ENCODE measurements at places on chromosomes 2 and 18.

GRCh38 chr18:50399582-50399981 lies 24.7 kb downstream of the SKA1 start:
- no peak for DNase-seq

DNA sequence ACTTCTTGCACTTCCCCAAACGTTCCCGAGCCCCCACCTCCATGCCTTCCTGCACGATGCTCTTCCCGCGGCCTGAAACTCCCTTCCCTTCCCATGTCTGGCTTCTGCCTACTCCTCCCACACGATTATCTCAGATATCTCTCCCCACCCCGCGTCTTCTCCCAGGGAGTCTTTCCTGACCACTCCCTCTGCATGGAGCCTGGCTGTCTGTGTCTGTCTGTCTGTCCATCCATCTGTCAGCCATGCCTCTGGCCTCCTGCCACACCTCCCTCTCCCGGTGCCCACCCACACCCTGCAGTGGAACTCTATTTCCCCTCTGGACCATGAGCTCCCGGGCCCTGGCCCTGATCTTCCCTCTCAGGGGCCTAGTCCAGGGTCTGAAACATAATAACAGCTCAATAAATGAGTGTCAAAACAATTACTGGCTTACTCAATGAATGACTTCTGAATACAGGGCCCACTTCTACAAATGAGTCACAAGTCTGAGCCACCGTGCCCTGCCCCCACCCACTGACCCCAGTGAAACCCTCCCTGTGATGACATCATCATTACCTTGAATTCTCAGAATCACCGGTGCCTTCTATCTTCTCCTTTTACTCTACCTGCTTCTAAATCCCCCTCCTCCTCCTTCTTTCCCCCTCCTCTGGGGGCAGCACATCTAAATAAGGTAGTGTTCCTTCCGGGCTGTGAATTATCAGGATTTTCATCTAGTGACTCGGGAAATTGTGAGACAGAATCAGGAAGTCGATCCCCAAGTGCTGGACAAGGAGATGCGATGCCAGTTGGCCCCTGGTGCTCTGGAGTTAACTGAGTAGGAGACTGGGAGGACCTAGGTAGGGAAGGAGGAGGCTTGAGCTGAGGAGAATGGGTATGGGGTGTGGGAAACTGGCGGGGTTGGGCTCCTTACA lies 46.1 kb upstream of the PLB1 start:
- DNase-seq = no peak

DNA sequence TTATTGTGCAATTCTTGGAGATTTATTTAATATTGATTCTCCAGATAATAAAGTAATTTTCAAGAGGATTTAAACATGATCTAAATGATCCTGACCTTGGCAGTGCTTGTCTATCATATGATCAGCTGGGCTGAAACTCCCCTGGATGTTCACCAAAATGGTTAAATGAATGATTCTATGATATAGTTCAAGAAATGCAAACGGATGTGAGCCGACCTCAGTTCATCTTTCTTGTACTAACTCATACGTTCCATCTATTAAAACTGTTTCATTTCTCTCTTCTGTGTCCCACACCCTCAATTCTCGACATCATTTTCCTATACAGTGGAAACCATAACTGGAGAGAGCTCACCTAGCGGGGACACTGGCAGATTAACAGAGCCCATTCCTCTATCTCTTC lies 281.7 kb upstream of the CCDC68 start:
- no peak for DNase-seq

GRCh38 chr2:24452502-24452885 lies 38.6 kb upstream of the NCOA1 start:
- DNase-seq = no peak

DNA sequence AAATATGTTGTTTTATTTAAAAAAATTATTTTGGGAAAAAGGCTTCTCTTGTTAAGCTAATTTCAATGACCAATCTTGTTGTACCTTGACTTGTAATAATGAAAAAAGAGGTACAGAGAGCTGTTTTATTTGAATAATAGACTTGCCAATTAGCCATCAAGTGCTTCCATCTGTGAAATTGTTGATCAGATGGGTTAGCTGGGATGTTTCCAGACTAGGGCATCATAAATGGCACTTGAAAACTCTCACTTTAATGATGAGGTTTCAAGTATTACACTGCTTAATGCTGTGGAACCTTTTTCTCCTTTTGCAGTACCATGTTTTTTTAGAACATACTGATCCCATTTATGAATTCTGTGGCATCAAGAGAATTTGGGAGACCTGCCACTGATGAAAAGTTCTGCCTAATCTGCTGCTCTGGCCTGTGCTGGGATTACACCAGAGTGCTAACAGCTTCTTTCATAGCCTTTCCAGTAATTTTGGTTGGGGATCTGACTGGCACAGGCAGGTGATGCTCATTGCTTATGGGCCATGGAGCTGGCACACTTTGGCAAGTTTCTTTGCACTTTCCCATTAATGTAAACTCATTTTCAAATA lies 24.2 kb downstream of the PSMD14 start:
- DNase-seq = no peak

DNA sequence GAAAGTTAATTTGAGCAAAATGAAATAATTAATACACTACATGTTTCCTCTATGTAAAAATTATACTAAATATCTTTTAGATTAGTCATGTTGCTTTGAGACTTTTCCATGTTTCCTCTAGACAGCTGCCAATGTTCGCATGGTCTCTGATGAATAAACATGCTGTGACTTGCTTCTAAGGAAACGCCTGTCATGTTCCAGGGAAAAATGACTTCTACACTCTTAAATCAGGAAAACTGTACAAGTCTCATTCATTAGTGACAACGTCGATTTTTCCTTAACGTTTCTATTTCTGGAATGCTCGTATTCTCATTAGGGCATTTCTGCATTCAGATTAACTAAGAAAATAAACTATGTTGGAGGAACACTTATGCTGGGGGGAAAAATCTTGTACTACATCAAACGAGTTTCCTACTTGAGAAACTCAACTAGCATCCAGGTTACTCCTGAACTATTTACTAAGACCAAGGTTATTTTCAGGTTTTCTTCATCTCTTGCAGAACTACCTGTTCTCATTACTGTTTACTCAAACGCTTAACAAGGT lies 1.6 kb downstream of the COBLL1 start:
- no peak for DNase-seq

DNA sequence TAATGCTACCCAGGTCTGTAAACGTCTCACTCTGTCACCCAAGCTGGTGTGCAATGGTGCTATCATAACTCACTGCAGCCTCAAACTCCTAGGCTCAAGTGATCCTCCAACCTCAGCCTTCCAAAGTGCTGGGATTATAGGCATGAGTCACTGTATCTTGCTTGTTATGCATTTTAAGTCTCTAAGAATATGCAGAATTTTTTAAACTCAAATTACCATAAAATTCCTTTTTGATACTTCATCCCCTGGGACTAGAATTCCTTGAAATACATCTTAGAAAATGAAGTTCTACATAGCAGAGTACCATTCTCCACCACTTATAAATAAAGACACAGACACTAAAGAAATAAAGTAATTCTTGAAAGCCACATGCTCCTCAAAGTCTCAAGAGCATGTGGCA lies 30.2 kb upstream of the LRATD1 start:
- DNase-seq = no peak

DNA sequence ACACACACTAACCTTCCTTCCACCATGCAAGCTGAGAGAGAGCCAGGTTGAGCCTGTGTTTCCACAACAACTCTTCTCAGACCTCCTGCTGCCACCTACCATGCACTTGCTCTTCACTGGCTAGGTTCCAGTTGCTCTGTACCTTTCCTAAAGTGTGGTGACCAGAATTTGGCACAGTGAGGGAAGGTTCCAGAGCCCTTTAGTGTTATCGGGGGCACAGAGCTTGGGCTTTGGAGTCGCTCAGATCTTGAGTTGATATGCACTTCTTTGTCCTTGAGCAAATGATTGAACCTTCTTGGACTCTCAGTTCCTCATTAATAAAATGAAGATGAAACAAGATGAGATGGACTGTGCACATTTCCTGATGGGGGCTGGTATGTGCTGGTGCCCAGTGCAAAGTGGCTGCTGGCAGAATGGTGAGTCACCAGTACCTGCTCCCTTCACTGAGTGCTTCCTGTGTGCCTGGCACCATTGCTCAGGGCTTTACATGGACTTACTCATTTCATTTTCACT lies 47.1 kb downstream of the NEDD4L start:
- DNase-seq = no peak

DNA sequence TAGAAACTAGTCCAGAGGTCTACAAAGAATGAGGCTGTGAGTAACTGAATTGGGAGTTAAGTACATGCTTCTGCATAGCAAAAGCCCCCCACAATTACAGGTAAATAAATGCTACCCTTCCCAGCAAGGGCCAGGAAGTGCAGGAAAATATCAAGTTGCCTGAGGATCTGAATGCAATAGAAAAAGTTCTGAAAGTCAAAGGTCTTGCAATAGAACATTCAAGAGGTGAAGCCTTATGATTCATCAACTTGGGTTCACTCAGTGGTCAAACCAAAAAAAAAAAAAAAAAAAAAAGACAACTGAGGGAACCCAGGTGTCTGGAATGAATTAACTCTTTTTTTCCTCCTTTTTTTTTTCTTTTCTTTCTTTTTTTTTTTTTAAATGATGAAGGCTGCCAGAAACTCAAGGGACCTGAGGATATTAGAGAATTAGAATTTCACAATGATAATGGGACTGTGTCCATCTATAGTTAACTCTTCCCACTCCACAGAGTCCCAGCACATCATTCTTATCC lies 42.9 kb upstream of the RFX8 start:
- DNase-seq = no peak

- DNase-seq = no peak
Observed at GRCh38 chr2:197641666-197642065, 33.7 kb downstream of the RFTN2 start.

DNA sequence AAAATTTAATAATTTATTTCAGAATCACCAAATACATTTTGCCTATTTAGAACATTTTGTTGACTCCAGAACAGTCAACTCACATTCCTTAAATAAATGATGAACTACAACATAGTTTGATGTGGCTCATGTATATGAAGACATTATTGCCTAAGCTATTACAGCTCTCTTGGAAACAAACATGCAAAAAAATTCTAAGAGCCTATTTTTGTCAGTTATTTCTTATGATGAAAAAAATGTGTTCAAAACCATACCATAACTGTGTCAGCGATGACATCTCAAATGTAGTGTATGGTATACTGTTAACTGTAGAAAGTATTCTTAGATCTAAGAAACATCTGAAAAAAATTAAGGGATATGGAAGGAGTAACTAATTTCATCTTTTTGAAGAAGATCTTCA lies 6.3 kb upstream of the EMILIN2 start:
- no peak for DNase-seq

- no peak for DNase-seq
Observed at GRCh38 chr2:34734662-34735061, 1135.6 kb upstream of the FAM98A start.

DNA sequence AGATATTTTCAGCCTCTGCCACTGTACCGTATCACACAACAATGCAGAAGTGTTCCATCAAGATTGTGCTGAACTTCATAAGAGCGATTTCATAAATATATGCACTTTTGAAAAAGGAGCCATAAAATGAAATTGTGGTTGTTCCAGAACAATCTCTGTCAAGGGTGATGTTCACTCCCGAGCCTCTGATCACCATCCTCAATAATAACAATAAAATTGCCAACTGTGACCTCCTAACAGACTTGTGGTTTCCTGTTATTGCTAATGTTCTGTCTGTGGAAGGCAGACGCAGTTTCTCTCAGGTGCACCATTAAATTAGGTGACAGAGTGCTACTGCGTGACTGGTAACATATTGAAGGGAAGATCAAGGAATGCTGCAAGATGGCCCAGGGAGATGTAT lies 383.7 kb downstream of the SOCS6 start:
- DNase-seq = no peak

- peak; percentile 35 for DNase-seq
Observed at GRCh38 chr18:13612196-13612997, 114.0 kb downstream of the FAM210A start.

DNA sequence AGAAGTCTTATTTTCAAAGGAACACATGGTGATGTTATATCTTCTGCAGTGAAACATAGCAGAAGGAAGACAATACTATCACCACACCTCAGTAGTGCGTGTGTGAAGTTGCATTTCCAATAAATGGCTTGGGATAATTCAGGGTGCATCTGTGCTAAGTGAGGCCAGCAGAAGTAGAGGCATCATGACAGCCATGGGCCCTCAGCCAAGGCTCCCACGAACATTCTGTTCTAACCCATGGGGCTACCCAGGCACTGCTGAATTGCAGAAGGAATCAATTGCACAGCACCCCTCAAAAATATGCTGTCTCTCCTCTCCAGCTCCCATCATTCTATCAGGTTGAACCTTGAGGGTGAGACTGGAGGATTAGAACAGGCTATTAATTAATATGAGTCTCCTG lies 139.5 kb downstream of the RIF1 start:
- DNase-seq = no peak

- no peak for DNase-seq
Observed at GRCh38 chr2:66578687-66579106, 143.8 kb downstream of the MEIS1 start.

- no peak for DNase-seq
Observed at GRCh38 chr18:36761186-36761698, 67.6 kb downstream of the TPGS2 start.

GRCh38 chr2:48870503-48870902 lies 115.0 kb upstream of the LHCGR start:
- DNase-seq = no peak

GRCh38 chr2:237433920-237434676 lies 20.1 kb upstream of the COL6A3 start:
- no peak for DNase-seq

DNA sequence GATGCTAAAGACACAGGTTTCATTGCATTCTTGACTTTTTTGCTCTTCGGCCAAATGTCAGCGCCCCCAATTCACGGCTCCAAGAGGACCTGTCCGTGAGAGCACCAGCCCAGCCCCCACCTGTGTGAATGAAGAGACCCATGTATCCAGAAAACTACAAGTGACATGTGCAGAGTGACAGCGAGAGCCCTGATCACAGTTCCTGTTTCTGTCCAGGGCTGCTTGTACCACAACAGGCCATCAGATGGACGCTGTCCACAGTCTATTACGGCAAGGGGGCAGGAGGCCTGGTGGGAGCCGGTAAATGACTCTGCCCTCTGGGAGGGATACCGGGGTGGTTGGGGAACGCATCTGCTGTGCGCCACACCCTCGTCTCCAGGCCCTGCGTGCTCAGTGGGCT lies 520.9 kb upstream of the ID2 start:
- no peak for DNase-seq

GRCh38 chr2:16135196-16135912 lies 195.0 kb downstream of the MYCN start:
- no peak for DNase-seq

DNA sequence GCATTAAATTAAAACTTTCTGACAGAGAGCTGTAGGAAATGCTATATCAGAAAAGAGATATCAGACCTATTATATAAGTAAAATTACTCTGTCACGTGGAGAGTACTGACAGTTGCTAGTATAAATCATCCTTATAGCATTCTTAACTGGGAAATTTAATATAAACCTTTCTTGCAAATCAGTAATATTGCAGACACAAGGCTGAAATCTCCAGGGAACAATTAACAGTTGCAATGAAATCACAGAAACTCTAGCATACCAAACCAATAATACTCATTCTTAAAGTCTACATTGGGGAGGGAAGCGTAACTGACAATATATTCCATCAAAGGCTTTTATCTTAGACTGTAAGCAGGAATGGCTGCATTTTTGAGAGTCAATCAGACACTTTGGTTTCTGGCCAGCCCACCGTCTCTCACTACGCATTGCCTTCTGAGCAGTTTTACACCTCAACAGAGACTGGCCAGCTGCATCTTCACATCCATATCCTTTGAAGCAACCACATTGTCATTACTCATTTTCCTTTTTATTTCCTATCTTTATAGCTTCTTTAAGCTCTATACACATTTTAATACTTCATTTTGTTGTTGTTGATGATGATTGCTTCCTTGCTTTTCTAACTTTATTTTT lies 536.0 kb upstream of the CDH2 start:
- DNase-seq = no peak

GRCh38 chr2:88452980-88453582 lies 588 bp upstream of the FOXI3 start:
- DNase-seq = no peak
